ENCODE measurements at places on chromosomes 5 and 9. TPM values are rescaled to one million over a fixed set of nuclear protein-coding genes. Genes with fewer than 3 reads are reported as not detected.

Gene SHISAL2B
- not detected for total RNA-seq

Gene LTC4S
- total RNA-seq, result not detected

Gene SLC4A9
- total RNA-seq, result not detected

Gene QRFP
- total RNA-seq, result not detected

Gene FOXD4L5
- total RNA-seq, result not detected

Gene SOX30
- 5.8 TPM for total RNA-seq

Gene SV2C
- not detected for total RNA-seq

- H3K4me3 ChIP-seq, result no peak overlapping the region
- no peak overlapping the region for H3K27ac ChIP-seq
- no peaks in the 10 kb centered on the region for H3K4me1 ChIP-seq
- H3K36me3 ChIP-seq, result no peaks in the 10 kb centered on the region
- no peaks in the 10 kb centered on the region for H3K27me3 ChIP-seq
These were observed 6.8 kb downstream of the FAM219A start for GRCh38 chr9:34451545-34451944.

DNA sequence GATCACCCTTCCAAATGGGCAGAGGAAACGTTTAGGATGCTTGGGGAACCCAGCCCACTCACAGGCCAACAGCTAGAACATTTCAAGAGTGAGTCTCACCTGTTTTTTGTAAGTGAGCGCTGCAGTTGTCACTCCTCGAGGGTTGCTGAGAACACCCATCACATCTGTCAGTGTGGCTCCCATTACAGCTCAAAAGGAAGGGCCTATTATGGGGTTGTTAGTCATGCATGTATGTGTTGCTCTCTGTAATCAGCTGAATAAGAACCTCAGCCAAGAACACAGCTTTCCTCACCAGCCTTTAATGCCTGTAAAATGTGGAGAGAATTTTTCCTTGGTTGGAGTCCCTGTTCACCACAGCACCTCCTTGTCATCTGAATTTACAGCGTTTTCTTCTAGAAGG, 196.3 kb upstream of the KLF4 start:
- no peaks in the 10 kb centered on the region for H3K4me1 ChIP-seq
- no peak overlapping the region for H3K4me3 ChIP-seq
- no peaks in the 10 kb centered on the region for H3K27me3 ChIP-seq
- H3K27ac ChIP-seq, result no peak overlapping the region
- no peak for DNase-seq

GRCh38 chr9:136995362-136995761, 1.0 kb downstream of the CLIC3 start:
- peaks cover 36% of the 10 kb centered on the region for H3K4me1 ChIP-seq
- H3K36me3 ChIP-seq, result no peaks in the 10 kb centered on the region
- no peak for DNase-seq
- H3K4me3 ChIP-seq, result no peak overlapping the region
- no peaks in the 10 kb centered on the region for H3K27me3 ChIP-seq

DNA sequence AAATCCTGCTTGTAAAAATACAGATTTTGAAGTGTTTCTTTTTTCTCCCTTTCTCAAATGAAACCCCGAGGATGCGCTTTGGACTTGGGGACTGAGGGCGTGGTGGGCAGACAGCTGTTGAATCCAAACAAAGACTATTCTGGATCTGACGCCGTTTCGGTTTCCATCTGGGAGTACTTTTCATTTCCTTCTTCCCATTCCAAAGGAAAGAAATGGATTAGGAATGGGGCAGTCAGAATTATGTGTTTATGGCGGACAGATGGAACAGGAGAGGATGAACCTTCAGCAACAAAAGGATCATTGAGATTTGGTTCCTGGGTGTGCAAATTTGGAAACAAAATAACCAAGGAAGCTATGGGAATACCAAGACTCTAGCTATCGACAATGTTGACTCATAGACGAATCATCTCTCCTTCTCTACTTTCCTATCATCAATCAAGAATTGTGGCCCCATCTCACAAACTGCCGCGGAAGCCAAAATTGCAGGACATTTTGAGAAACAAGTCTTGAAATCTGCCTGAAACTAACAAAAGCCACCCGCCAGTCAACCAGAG, 300.6 kb downstream of the PARP8 start:
- DNase-seq, result no peak
- no peak overlapping the region for H3K27ac ChIP-seq
- H3K4me3 ChIP-seq, result no peak overlapping the region
- peaks cover 46% of the 10 kb centered on the region for H3K27me3 ChIP-seq

DNA sequence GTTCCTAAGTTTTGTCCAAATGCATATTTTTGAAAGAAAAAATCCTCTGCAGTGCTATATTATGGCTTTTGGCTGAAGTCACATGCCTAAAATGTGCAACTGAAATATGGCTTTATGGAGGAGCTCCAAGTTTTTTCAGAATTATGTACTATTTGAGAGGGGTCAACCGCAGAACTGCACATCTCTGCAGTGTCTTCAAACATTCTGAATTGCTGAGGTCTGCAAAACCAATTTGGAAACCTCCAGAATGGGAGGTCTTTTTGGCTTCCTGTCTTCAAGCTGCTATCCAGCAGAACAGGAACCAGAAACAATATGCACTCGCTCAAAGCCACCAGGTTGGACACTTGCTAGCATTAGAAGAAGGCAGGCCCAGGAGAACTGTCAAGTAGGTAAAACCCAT, 376.0 kb upstream of the PAPPA start:
- no peaks in the 10 kb centered on the region for H3K4me1 ChIP-seq
- H3K4me3 ChIP-seq, result no peak overlapping the region
- no peak for DNase-seq
- no peak overlapping the region for H3K27ac ChIP-seq
- H3K27me3 ChIP-seq, result no peaks in the 10 kb centered on the region

DNA sequence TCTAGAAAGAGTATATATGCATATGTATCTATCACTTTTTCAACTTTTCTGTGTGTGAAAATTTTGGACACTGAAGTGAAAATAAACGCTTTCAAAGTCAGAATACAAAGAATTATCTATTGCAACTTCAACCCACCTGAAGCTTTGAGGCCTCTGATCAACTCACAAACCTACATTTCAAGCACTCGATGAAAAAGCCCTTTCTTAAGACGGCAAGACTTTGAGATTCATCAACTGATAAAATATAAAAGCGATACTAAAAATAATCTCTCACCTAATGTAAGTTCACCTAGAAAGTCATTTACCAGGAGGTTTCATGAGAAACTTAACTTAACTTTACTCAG, 1.2 kb downstream of the GOLPH3 start:
- peaks cover 31% of the 10 kb centered on the region for H3K36me3 ChIP-seq
- no peak for DNase-seq
- no peak overlapping the region for H3K27ac ChIP-seq
- H3K27me3 ChIP-seq, result no peaks in the 10 kb centered on the region

DNA sequence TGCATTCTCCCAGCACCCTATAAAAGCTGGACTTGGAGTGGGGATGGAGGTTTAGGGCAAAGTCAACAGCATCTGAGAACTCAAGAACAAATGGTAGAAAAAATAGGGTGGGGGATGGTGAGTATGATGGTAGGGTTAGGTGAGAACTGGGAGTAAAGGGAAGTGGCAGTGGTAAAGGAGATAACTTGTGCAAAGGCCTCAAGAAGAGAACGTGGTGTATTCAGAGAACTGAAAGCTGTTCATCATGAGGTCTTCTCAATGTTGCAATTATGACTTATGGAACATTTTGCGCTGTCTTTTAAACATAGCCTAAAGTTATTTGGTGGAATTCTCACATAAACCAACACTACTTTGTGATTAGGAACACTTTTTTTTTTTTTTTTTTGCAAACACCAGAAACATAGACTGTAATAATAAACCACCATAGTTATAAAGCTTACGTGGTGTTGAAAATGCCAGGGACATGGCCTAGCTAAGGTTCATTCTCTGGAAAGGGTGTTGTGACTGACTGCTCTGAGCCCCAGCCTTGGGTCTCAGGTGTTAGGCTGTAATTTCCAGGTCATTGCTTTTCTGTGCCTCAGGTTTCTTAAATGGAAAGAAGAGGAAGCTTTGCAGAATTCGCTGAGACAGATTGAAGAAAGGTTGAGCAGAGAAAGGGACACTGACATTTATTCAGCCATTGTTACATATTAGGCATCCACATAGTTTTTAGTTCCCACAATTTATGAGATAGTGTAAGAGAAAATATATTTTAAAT, 19.2 kb upstream of the TXNDC8 start:
- no peaks in the 10 kb centered on the region for H3K27me3 ChIP-seq
- H3K36me3 ChIP-seq, result no peaks in the 10 kb centered on the region
- no peak overlapping the region for H3K27ac ChIP-seq
- no peak overlapping the region for H3K4me3 ChIP-seq
- H3K4me1 ChIP-seq, result no peaks in the 10 kb centered on the region

DNA sequence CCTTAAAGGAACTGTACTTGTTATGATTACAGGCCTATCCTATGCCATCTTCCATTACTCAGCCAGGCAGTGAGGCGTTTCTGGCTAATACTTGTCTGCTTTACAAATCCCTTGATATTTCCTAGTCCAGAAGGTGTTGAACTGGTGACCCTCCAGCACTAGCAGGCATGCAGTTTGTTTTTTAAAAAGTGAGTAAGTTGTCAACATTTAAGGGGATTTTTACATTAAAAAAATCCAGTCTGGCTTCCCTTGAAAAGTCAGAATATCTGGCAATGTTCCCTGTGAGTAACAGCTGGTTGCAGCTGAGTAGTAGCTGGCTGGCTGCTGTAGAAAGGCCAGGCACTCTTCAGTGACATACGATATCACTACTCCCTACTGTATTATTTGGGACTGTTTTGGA, 21.8 kb downstream of the GRIN3A start:
- H3K4me1 ChIP-seq, result no peaks in the 10 kb centered on the region
- no peak for DNase-seq
- no peaks in the 10 kb centered on the region for H3K36me3 ChIP-seq
- peaks cover 3% of the 10 kb centered on the region for H3K27me3 ChIP-seq
- no peak overlapping the region for H3K27ac ChIP-seq
- H3K4me3 ChIP-seq, result no peak overlapping the region

DNA sequence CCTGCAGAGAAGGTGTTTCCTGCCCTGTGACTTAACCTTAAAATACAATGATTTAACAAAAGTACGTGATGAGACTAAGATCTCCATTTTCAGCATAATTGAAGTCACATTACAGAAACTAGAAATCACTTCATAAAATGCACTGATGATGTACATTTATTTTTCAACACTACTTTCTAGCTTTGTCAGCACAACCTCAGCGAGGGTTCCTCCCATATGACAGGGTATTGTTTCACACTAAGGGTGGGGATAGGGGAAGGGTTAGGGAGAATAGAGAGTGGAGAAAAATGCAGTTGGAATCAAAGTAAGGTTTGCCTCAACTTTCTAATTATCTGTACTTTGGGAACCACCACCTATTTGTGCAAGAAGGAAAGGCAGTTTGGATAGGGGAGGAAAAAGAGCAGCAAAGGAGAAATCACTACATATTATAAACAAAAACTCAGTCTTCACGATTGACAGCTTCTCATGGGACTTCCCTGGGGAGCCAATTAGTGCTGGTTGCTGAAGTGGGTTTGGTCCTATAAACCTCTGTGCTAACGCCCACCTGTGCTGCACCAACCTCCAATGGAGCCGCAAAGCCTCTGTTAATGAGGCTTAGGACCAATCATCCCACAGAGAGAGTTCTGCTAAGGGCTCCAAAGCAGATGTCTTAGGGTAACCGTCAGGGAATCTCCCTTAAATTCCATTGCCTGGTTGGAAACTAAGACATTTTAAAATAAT, 369.2 kb upstream of the PDE4D start:
- no peak for DNase-seq
- H3K4me3 ChIP-seq, result no peak overlapping the region
- no peaks in the 10 kb centered on the region for H3K36me3 ChIP-seq
- H3K4me1 ChIP-seq, result peaks cover 11% of the 10 kb centered on the region
- H3K27ac ChIP-seq, result no peak overlapping the region
- H3K27me3 ChIP-seq, result no peaks in the 10 kb centered on the region

- no peak overlapping the region for H3K27ac ChIP-seq
- H3K4me3 ChIP-seq, result no peak overlapping the region
- H3K36me3 ChIP-seq, result no peaks in the 10 kb centered on the region
These were observed 719.3 kb downstream of the NR2F1-AS1 start for GRCh38 chr5:92861531-92862285.

DNA sequence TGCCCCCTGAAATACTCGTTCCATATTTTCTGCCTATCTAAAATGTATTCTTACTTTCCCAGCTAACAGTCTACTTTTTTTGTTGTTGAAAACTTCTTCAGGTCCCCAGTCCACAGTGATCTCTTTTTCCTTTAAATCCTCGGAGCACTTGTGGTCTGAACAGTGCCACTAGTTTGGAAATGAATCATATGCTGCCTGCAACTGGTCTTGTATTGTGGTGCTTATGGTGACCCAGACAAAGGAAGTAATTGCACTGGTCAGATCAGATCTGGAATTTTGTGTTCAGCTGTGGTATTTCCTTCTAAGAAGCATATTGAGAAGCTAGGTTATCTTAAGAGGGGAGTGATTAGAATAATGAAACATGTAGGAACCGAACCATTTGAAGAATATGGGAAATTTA, 2.9 kb downstream of the UNC13B start:
- H3K36me3 ChIP-seq, result no peaks in the 10 kb centered on the region
- no peak for DNase-seq
- no peak overlapping the region for H3K27ac ChIP-seq
- H3K4me3 ChIP-seq, result no peak overlapping the region

GRCh38 chr5:62282064-62282463, 23.9 kb upstream of the KIF2A start:
- H3K27ac ChIP-seq, result no peak overlapping the region
- DNase-seq, result no peak

DNA sequence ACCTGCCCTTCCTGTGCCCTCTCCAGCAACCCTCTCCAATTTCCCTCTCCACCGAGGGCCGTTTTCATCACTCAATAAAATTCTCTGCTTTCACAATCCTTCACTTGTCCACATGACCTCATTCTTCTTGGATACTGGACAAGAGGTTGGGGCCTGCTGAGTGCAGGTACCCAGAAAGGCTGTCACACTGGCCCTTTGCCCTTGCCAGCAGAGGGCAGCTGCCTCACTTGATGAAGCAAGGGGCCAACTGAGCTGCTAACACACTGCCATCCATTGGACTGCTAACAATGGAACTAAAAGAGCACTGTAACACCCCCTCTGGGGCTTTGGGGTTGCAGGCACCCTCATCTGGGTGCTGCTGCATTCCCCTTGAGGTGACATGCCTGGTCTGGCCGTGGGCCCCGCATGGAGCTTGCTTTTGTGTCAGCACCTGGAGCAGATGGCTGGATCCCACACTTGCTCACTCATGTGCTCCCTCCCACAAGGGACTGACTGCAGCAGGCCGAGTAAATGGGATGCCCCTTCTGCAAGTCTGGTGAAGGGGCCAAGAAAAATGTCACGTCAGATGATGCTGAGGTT, 308.1 kb upstream of the ADCY2 start:
- no peaks in the 10 kb centered on the region for H3K36me3 ChIP-seq
- no peaks in the 10 kb centered on the region for H3K4me1 ChIP-seq
- H3K4me3 ChIP-seq, result no peak overlapping the region
- H3K27me3 ChIP-seq, result no peaks in the 10 kb centered on the region

GRCh38 chr5:172488221-172488620, 33.9 kb upstream of the SH3PXD2B start:
- no peaks in the 10 kb centered on the region for H3K36me3 ChIP-seq
- no peak overlapping the region for H3K27ac ChIP-seq
- no peak for DNase-seq
- no peaks in the 10 kb centered on the region for H3K27me3 ChIP-seq

DNA sequence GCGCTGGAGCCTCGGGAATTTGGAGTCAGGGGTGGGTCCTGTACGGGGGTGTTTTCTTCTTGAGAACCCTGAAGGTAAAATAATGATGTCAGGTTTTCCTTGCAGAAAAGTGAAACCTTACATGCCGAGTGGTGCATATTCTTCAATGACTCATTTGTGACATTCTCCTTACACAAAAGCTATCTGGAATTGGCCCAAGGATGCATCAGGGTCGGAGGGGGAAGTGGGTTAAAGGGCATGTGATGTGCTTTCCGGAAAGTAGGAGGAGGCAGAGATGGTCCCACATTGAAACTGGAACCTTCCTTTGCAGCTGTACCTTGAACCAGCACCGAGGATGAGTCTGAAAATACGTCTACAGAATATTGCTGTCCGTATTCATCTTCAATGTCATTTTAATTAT, 411.2 kb upstream of the IRX4 start:
- H3K27me3 ChIP-seq, result no peaks in the 10 kb centered on the region
- no peaks in the 10 kb centered on the region for H3K36me3 ChIP-seq
- no peak for DNase-seq

Measured in SJSA1 (cell line).